ENCODE measurements at places on chromosomes 7 and 10.

- H3K4me3 ChIP-seq, result no peak overlapping the region
- no peaks in the 10 kb centered on the region for H3K4me1 ChIP-seq
- no peaks in the 10 kb centered on the region for H3K27me3 ChIP-seq
Observed at GRCh38 chr10:8568401-8568800, 513.9 kb downstream of the GATA3 start.

GRCh38 chr10:91785830-91786229 lies 12.4 kb upstream of the TNKS2 start:
- no peak overlapping the region for H3K4me3 ChIP-seq
- no peak overlapping the region for H3K27ac ChIP-seq
- DNase-seq, result no peak
- H3K4me1 ChIP-seq, result no peaks in the 10 kb centered on the region
- H3K36me3 ChIP-seq, result no peaks in the 10 kb centered on the region

DNA sequence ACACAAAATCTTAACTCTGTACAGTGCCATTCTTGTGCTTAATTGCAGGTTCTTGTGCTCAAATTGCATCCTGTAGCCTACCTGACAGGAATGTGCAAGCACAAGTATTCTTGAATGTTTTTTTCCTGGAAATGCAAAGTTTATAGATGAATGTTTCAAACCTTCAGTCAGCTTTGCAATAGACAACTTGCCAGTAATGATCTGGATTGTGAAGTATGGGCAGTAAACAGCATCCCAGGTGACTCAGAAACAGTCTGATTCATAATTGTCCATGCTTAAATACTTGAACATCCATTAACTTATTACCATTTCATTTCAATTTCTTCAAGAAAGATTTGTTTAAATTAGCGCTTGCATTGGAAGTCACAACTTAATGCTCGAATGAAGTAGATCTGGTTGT lies 347.2 kb downstream of the SDK1 start:
- H3K4me1 ChIP-seq, result no peaks in the 10 kb centered on the region
- no peaks in the 10 kb centered on the region for H3K36me3 ChIP-seq
- H3K27ac ChIP-seq, result no peak overlapping the region
- DNase-seq, result no peak
- no peaks in the 10 kb centered on the region for H3K27me3 ChIP-seq

GRCh38 chr7:111535142-111535870 lies 27.0 kb downstream of the IMMP2L start:
- no peaks in the 10 kb centered on the region for H3K36me3 ChIP-seq
- no peak overlapping the region for H3K4me3 ChIP-seq
- no peak for DNase-seq
- H3K27ac ChIP-seq, result no peak overlapping the region

DNA sequence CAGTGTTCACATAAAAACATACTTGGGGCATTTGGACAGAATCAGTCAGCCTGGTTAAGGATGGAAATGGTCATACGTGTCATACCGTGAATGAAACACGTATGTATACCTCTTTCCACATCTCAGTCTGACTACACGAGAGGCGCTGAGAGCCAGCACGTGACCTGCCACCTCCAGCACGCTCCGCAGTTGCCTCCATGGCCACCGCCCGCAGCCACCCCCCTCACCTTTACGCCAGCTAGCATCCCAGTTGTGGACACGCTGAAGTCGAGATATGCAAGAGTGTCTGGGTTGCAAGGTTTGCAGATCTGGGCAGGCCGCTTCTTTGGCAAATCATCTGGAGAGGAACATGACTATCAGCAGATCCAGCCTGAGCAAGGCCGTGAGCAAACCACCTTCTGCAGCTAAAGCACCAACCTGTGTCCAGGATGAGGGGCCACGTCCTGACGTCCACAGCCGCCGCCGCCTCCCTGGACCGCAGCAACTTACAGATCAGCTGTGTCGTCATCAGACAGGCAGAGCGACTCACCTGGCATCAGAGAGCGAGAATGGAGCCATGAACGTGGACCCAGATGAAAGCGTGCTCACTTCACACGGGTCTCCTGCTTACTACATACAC lies 209.4 kb downstream of the ZMYND11 start:
- H3K4me1 ChIP-seq, result no peaks in the 10 kb centered on the region
- no peaks in the 10 kb centered on the region for H3K36me3 ChIP-seq
- no peaks in the 10 kb centered on the region for H3K27me3 ChIP-seq
- no peak overlapping the region for H3K27ac ChIP-seq
- H3K4me3 ChIP-seq, result no peak overlapping the region
- no peak for DNase-seq

DNA sequence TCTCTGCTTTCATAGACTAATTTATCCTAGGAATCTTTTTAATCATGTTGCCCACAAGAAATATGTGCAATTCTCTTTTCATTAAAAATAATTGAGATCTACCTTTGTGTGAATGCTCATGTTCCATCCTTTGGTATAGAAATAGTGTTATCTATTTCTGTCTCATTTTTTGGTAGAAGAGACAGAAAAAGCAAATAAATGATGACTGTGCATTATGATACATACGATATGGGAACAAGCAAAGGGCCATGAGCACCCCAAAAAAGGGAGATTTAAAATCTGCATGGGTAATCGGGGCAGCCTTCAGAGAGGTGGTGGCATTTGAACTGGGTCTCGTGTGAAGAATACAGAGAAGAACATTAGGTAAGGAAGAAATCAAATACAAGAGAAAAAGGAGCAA lies 1197.5 kb upstream of the AUTS2 start:
- no peaks in the 10 kb centered on the region for H3K4me1 ChIP-seq
- no peaks in the 10 kb centered on the region for H3K27me3 ChIP-seq
- no peak overlapping the region for H3K27ac ChIP-seq
- H3K36me3 ChIP-seq, result no peaks in the 10 kb centered on the region

- H3K27me3 ChIP-seq, result no peaks in the 10 kb centered on the region
- H3K36me3 ChIP-seq, result no peaks in the 10 kb centered on the region
- H3K4me3 ChIP-seq, result no peak overlapping the region
- H3K27ac ChIP-seq, result no peak overlapping the region
- no peak for DNase-seq
- H3K4me1 ChIP-seq, result peaks cover 35% of the 10 kb centered on the region
Observed at GRCh38 chr10:48468130-48468790, 136.6 kb downstream of the ARHGAP22 start.

DNA sequence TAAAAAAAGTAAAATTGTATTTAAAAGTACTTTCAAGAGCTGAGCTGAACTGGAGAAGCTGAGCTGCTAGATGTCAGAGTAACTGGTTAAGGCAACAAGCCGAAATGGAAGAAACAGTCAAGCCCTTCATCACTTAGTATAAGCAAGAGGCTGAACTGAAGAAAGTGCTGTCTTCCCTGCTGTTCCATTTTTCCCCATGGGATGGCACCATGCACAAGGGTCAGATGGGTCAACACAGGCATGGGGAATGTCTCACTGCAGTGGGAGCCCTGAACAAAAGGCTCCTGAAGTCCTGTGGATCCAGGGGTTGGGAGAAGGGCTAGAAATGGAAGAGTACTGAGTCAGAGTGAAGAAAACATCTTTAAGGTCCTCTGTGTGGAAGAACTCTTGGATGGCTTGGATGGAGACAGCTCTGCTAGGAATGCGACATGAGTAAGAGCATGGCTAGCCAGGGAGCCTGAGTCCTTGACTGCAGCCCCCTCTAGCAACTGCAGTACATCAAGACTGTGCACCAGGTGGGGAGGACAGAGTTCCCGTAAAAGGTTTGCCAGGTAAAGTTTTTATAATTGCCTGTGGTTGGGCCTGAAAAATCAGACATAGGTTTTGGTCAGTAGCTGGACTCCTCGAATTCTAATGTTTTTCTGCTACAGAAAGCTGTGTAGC lies 348.3 kb downstream of the GPR158 start:
- H3K36me3 ChIP-seq, result no peaks in the 10 kb centered on the region
- DNase-seq, result no peak
- H3K27me3 ChIP-seq, result no peaks in the 10 kb centered on the region
- no peak overlapping the region for H3K27ac ChIP-seq
- no peaks in the 10 kb centered on the region for H3K4me1 ChIP-seq

GRCh38 chr10:122154031-122154544 lies 117.0 kb upstream of the BTBD16 start:
- no peak overlapping the region for H3K27ac ChIP-seq
- H3K27me3 ChIP-seq, result no peaks in the 10 kb centered on the region
- H3K36me3 ChIP-seq, result no peaks in the 10 kb centered on the region
- no peak for DNase-seq

GRCh38 chr10:77165445-77166208 lies 472.0 kb downstream of the KCNMA1 start:
- H3K36me3 ChIP-seq, result no peaks in the 10 kb centered on the region
- H3K27ac ChIP-seq, result no peak overlapping the region
- no peaks in the 10 kb centered on the region for H3K4me1 ChIP-seq

GRCh38 chr10:31644931-31645633 lies 283.5 kb downstream of the ARHGAP12 start:
- peaks cover 4% of the 10 kb centered on the region for H3K4me1 ChIP-seq
- no peak overlapping the region for H3K27ac ChIP-seq
- H3K27me3 ChIP-seq, result no peaks in the 10 kb centered on the region
- H3K36me3 ChIP-seq, result no peaks in the 10 kb centered on the region

DNA sequence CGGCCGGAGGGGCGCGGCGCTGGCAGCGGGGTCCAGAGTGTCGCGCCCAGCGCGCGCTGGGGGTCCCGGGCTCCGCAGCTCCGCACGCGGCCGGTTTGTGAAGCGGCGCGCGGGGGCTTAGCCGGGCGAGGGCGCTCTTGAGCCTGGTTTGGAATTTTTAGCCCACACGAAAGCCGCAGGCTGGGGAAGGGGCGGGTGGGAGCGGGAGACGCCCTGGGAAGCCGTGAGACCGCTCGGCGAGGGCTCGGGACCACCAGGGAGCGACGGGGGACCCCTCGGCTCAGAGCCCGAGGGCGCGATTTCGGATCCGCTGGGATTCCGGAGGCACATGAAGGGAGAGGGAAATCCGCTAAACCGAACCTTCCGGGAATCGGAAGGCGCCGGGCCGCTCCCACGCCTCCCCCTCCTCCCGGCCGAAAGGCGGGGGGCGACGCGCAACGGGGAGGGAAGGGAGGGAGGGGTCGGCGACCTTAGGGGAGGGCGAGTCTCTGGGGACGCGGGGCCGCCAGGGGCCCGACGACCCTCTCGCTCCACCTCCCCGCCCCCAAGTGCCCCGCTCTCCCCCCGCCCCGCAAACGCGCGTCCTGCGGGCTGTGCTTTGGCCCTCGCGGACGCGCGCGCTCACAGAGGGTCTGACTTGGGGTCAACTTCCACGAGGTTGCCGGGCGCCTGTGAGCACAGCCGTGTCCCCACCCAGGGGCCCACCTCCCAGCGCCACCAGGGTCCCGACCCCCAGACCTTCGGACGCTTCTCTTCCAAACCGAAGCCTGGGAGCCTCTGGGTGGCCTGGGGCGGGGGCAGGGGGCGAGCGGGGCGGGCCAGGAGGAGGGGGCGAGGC lies 5.1 kb upstream of the ELFN1 start:
- peaks cover 10% of the 10 kb centered on the region for H3K27me3 ChIP-seq
- peak; percentile 48 for DNase-seq
- H3K4me1 ChIP-seq, result peaks cover 5% of the 10 kb centered on the region
- peak overlapping the region; percentile 35 for H3K4me3 ChIP-seq
- H3K27ac ChIP-seq, result no peak overlapping the region
- H3K36me3 ChIP-seq, result no peaks in the 10 kb centered on the region

GRCh38 chr7:152085131-152085530 lies 59.7 kb downstream of the GALNT11 start:
- H3K36me3 ChIP-seq, result no peaks in the 10 kb centered on the region
- no peaks in the 10 kb centered on the region for H3K4me1 ChIP-seq
- H3K27ac ChIP-seq, result no peak overlapping the region
- H3K4me3 ChIP-seq, result no peak overlapping the region
- DNase-seq, result no peak

GRCh38 chr10:122407375-122408125 lies 33.0 kb downstream of the PLEKHA1 start:
- peak overlapping the region; percentile 13 for H3K27ac ChIP-seq
- no peaks in the 10 kb centered on the region for H3K27me3 ChIP-seq
- no peak overlapping the region for H3K4me3 ChIP-seq
- DNase-seq, result peak; percentile 39

GRCh38 chr10:46270086-46270811 lies 16.5 kb upstream of the ANTXRL start:
- H3K27ac ChIP-seq, result no peak overlapping the region
- peak; percentile 3 for DNase-seq
- no peaks in the 10 kb centered on the region for H3K4me1 ChIP-seq
- H3K4me3 ChIP-seq, result no peak overlapping the region

DNA sequence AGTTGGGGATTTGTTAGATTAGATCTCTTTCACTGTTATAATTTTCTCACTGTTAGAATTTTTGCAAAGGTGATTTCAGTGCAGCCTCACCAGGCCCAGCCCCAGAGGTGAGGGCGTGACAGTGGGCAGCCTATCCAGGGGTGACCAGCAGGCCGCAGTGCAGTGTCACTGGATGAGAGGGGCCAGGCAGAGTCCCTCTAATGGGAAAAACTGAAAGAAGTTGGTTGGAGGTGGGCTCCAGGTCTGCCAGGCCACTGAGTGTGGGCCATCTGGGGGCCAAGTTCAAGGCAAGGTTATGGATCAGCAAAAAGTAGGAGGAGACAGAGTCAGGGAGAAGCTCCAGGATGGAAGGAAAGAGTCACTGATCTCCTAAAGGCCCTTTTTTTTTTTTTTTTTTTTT lies 90.5 kb upstream of the SDK1 start:
- DNase-seq, result no peak
- H3K4me3 ChIP-seq, result no peak overlapping the region
- no peaks in the 10 kb centered on the region for H3K27me3 ChIP-seq
- no peaks in the 10 kb centered on the region for H3K4me1 ChIP-seq
- no peaks in the 10 kb centered on the region for H3K36me3 ChIP-seq

- H3K27me3 ChIP-seq, result no peaks in the 10 kb centered on the region
- no peak overlapping the region for H3K27ac ChIP-seq
- no peaks in the 10 kb centered on the region for H3K4me1 ChIP-seq
- no peak for DNase-seq
- H3K4me3 ChIP-seq, result no peak overlapping the region
Observed at GRCh38 chr7:101555921-101556275, 73.2 kb downstream of the MYL10 start.

DNA sequence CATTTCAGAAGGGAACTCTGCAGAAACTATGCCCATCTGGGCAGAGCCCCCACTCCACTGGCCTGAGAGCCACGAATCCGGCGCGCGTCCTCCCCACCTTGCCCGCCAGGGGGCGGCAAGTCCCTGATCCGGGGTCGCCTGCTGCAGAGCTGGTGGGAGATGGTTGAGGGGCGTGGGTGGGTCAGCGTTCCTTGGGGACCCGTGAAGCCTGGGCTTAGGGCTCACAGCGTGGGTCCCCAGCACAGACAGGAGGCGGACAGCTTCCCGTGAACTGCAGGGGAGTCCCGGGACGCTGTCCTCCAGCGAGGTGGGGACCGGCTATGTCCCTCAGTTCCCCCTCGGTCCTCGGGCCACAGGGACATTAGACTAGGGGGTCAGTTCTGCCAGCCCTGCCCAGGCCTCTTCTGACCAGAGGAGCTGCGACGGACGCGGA lies 585 bp upstream of the POP7 start:
- peak; percentile 86 for DNase-seq
- no peaks in the 10 kb centered on the region for H3K36me3 ChIP-seq
- peaks cover 7% of the 10 kb centered on the region for H3K4me1 ChIP-seq

DNA sequence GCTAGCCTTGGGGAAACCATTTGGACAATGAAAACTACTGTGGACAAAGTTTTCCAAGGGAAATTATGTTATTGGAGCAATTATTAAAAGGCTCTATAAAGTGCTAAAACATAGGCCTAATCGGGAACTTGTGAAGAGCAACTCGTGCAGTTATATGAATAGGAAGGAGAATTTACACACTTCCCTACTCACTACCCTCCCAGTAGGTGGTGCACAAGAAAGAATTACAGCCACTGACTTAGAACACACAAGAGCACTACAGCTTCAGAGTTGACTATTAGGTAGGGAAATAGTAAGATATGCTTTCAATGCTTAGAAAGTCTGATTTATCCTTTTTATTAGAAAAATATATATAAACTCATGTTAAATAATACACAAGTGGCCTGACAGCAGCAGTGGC lies 47.2 kb downstream of the GSAP start:
- no peaks in the 10 kb centered on the region for H3K4me1 ChIP-seq
- no peaks in the 10 kb centered on the region for H3K27me3 ChIP-seq
- no peak overlapping the region for H3K27ac ChIP-seq
- no peak overlapping the region for H3K4me3 ChIP-seq

All from ovary (tissue), 10 donors.